ENCODE measurements at places on chromosomes 4 and X.

GRCh38 chr4:7638489-7638888 is 203.8 kb upstream of the PSAPL1 start:
- no peak for DNase-seq

DNA sequence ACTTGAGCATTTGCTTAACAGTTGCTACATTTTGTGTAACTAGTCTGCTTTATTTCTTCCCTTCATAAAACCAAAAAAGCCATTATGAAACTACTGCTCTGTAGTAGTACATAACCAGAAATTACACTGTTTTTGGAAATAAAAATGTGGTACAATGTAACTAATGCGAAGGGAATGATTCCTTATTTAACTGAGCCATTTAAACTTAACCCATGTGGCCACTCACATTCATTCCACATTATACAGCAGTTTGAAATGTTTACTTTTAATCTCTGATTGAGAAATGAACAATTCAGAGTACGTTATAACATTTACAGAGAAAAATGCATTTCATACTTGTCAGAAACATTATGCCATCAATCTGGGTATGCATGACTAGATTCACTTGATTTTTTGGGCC is 94.2 kb downstream of the NYX start:
- no peak for DNase-seq

GRCh38 chr4:119510395-119511149 is 118.0 kb downstream of the PDE5A start:
- DNase-seq, result no peak

DNA sequence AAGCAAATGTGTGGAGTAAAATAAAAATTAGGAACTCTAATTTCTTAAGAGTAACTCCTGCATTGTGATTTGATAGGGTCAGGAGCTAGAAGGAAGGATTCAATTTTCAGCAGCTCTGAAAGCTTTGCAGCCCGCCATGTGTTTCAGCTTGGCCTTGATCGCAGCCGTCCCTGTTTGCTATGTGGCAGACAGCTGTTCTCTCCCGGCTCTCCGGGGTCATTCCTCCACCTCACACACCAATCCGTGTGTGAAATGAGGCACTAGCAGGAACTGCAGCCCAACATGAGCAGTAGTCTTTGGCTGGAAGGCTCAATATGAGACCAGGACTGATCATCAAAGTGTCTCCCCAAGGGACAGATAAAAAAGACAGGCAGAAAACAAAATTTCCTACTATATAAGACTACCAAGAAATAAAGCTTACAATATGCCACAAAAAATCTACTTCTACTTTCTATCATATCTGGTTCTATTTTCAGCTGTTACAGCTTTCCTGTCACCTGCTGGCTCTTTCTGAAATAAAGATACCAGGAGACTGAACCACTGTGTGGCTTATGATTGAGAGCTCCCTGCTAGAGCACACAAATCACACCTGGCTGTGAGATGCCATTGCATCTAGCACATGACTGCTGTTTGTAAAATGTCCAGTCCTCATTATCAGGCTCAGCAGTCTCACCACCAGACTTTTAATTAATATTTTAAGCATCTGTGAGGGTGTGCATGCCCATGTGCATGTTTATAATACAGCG is 44.1 kb upstream of the SEC24B start:
- DNase-seq, result no peak

DNA sequence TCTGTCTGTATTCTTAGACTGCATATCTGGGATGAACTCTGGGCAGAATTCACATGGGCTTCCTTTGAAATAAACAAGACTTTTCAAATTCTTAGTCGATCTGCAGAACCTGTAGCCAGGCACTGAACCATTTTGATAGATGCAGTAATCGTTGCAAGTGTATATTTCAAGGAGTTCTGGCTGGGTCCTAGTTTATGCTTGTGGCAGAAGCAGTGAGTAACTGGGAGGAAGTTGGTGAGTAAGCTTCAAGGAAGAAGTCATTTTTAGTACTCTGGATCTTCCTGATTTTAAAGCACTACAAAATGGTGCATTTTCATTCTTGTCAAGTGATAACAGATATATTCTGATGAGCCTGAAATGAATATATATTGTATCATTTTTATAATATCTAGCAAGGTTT is 9.5 kb downstream of the HPRT1 start:
- DNase-seq, result no peak

GRCh38 chrX:18992829-18993228 is 8.9 kb upstream of the PHKA2 start:
- no peak for DNase-seq

DNA sequence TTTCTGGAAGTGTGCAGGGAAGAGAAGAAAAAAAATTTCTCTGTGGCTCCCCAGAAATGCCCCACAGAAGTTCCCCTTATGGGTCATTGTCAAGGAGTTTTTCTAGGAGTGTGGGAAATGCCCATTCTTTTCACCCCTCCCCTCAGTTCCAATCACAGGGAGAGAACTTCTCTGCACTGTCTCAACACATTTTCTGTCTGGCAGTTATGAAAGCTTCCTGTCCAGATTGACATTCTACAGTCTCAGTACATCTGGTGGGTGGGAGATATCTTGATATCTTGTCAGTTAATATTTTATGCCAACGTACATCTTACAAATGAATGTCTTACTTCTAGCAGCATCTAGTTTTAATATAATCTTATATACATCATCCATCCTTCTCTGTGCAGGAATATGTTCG is 566.8 kb upstream of the AADAT start:
- no peak for DNase-seq

GRCh38 chr4:171947400-171947799 is 134.2 kb downstream of the GALNTL6 start:
- no peak for DNase-seq

- DNase-seq, result no peak
Observed at GRCh38 chr4:82421796-82422560, 8.3 kb downstream of the HNRNPDL start.

DNA sequence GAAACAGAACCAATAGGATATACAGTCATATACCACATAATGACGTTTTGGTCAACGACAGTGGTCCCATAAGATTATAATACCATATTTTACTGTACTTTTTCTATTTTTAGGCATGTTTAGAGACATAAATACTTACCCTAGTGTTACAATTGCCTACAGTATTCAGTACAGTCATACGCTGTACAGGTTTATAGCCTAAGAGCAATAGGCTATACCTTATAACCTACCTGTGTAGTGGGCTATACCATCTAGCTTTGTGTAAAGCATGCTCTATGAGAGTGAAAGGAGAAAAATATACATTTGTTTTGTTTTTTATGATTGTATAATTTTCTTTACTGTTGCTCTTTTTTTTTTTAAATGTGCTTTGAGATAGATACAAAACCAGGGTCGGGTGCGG is 52.0 kb upstream of the PABPC1L2A start:
- no peak for DNase-seq

GRCh38 chr4:163110442-163110841 is 56.2 kb downstream of the NAF1 start:
- no peak for DNase-seq

GRCh38 chrX:68999356-68999755 is 165.9 kb downstream of the PJA1 start:
- DNase-seq, result no peak

DNA sequence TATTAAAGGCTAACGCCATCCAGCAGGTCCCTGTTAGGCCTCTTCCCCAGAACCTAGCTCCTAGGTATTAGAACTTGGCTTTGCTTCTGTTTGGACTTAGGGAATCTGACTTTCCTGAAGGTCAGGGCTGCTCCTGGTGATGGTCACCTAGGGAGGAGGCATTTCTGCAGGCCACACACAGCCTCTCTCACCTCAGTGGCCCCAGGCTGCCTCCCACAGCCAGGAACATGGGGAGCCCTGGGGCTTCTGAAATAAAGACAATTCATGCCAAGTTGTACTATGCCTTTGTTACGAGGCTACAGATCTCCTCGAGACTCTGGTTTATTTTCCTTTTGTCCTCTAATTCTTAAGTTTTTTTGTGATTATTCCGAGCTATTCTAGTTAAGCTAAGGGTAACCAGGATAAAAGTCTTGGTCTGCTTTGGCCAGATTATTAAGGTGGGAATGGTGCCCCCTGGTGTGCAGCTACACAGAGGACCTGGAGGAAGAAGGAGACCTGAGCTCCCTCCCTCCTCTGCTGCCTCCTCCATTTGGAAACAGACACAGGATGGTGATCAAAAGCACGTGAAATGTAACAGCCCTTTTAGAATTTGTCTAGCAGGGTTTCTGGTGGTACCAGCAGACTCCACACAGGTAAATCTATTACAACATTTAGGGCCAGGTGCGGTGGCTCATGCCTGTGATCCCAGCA is 131.0 kb downstream of the DCLK2 start:
- no peak for DNase-seq

DNA sequence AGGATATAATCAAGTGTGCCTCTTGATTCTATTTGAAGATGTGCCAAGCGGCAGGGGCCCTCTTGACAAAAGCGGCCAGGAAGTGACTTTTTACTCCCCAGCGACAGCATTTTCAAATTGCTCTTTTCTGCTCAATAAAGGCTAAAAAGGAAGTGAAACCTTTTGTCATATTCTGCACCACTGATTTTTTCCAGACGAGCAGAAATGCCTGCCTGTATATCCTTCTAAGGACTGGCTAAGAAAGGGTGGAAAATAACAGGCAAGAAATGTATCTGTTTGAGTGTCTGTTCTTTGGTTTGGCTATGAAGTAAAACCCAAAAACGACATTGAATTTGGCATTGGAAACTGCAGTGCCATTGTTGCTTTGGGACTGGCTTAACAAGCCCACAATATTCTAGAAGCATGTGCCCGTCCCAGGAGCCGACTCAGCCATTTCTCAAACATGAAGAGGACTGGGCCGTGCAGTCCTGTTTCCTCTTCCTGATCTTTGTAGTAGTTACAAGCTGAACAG is 25.4 kb downstream of the TMSB4X start:
- no peak for DNase-seq

- no peak for DNase-seq
Observed at GRCh38 chrX:145751943-145752342, 65.7 kb upstream of the SLITRK2 start.

- no peak for DNase-seq
Observed at GRCh38 chrX:97524997-97525396, 641.3 kb downstream of the RPA4 start.

DNA sequence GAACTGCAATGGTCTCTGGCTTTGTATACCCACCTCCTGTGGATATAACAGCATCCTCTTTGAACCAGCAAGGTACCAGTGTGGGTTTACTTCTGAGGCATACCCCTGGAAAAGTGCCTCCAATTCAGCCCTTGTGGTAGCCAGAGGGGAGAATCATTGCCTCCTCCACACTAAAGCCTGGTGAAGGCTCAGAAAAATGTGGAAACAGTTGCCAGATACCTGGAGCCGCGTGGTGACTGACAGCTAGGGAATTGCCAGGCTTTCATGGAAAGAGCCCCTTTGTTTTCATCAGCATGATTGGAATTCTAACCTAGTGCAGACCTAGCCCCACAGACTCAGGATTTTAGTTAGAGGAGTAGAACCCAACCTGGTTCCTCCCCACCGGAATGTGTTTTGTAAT is 168.6 kb upstream of the KLF3 start:
- no peak for DNase-seq

- no peak for DNase-seq
Observed at GRCh38 chr4:128519163-128519830, 231.7 kb upstream of the PGRMC2 start.

- DNase-seq, result no peak
Observed at GRCh38 chrX:150513544-150513943, 54.9 kb upstream of the MTM1 start.

DNA sequence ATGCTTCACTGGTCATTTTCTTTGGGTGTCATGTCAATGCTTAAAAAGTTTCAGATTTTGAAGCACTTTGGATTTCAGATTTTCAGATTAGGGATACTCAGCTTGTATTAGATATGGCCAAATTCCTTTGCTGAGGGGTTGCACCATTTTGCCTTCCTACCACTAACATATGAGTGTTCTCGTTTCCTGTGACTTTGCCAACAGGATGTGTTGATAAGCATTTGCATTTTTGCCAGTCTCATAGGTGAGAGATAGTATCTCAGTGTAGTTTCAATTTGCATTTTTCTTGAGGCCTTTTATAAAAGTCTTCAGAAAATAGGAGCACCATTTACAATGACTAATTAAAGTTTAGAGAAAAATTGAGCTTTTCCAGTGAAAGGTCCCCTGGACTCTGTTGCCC is 71.6 kb upstream of the CLCN4 start:
- no peak for DNase-seq

- DNase-seq, result no peak
Observed at GRCh38 chr4:954211-955020, 19.0 kb downstream of the DGKQ start.

DNA sequence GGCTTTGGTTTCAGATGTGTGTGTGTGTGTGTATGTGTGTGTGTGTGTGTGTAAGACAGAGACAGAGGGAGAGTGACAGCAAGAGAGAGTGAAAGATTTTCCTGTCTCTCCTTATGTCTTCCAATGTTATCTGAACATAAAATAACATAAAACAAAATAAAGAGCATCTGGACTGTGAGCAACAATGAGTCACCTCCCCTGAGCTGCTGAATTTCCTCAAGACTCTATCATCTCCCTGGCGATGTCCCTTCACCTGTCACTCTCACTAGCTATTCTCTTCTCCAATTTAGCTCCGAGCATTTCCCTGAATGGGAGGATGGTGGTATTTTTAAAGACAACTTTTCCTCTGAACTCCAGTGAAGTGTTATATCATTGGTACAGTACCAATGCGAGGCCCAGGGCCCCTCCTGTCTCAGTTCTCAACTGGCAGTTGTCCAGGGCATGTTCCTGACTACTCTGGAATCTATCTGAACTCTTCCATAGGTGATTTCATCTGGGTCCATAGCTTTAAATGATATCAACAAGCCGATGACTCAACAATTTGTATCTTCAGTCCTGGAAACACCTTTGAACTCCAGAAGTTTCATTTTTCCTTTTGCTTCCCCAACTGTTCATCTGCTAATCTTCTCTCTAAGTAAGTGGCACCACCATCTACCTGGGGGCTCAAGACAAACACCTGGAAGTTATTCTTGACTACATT is 195.0 kb upstream of the CLNK start:
- no peak for DNase-seq

DNA sequence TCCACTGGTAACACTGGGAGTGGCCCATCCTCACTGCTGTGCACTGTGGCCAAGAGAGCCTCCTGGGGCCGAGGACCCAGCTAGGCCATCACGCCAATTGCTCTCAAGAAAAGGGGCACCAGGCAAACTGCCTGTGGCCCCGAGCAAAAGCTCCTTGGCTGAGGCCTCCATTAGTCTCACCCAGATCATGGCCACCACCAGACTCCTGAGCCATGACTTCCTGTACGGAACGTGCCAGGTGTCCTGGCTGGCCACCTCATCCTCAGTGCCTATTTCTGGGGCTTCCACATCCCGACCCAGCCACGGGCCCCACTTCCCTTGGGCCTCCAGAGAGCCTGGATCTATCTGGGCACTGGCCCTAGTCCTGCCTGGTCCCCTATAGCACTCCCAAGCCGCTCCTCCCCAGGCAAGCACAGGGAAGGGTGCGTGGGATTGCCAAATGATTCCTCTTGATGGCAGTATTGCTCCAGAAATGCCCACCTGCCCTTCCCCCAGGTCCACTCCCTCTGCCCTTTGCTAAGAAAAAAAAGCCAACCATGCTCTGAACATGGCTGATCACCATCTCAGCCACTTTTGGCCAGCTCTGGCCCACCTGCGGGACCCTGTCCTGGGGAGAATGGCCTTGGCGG is 212.6 kb upstream of the AGTR2 start:
- peak; percentile 19 for DNase-seq

Data from DMS153 (cell line).